ENCODE measurements at places on chromosomes 13 and 19.

DNA sequence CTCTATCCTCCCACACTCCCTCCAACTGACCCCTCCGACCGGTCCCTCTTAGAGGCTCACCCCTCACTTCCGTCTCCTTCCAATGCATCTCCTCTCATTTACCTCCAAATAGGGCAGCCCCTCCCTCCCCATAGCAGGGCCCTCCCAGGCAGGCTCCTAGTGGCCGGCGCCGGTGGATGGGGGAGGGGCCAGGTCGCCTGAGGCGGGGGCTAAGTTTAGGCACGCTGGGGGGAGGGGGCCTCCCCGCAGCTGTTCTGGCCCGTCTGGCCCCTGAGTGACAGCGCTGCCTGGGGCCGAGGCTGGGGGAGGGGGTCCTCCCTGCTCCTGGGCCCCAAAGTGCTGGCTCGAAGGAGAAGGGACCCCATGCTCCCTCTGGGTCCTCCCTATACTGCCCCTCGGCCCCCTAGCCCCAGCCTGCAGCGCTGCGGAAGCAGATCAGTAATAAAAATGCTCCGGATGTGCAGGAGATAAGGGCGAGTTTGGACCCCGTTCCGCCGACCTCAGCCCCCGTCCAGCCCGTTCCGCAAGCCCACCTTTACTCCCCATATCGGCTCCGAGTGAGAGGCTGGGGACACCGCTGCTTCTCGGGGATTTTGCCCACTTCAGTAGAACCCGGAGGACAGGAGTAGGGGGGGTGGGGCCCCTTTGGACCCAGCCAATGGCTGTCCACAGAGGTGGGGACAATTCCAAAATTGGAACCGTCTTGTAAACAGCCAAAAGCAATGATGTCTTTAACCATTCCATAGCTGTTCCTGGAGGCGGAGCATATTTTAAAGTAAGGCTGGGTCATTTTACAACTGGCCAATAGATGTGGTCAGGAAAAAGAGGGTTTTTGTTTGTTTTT, 4.0 kb downstream of the RTN2 start:
- DNase-seq = peak; percentile 39

- DNase-seq = no peak
These were observed 3.8 kb downstream of the TARM1 start for GRCh38 chr19:54077334-54077733.

GRCh38 chr13:98827449-98827848, 75.0 kb upstream of the SLC15A1 start:
- no peak for DNase-seq

DNA sequence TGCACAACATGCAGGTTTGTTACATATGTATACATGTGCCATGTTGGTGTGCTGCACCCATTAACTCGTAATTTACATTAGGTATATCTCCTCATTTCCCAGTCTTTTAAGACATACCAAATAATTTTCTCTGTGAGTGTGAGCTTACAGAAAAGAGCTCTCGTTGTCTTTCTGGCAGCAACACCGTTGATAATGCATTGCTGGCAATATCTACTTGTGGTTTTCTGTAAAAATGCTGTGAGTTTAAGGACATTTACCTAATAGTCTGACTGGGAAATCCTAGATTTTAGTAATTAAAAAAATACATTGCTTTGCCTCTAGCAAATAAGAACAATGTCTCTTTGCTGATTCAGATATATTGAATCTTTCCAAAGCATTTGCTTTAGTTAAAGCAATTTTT, 8.4 kb downstream of the IGFL3 start:
- DNase-seq = no peak

DNA sequence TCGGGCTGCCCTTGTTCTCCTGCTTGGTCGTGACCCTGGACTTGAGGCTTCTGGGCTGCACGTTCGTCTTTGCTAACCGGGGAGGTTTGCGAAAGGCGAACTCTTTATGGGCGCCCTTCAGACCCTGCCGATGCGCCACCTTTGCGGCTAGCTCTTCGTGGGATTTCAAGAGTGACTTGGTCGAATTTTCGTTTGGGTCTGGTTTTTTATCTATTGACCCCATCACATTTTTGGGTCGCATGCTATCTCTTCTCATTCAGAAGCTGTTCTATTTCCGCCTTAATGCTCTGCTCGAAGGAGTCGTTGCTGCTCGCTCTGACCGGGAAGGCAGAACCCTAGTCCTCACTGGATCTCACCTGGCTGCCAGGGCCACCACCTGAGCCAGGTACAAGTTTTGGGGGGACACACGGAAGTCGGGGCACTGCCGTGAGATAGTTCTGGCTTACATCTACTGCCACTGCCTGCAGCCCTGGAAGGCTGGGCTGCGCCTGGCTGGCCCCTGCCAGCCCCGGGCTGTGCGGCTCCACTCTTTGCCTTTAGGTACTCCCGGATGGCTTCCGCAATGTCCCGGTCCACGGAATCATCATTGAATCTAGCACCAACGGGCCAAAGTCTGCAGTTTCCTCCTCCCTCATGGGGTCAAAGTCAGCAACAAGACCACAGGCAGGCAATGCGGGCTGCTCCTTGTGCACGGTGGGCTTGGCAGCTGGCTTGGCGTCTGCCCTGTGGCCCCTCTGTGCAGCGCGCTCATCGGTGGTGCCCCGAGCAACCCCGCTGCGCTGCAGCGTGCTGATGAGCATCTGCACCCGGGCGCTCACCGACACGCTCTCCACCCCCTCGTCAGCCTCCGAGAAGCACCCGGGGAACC, 16.2 kb downstream of the RB1 start:
- no peak for DNase-seq

DNA sequence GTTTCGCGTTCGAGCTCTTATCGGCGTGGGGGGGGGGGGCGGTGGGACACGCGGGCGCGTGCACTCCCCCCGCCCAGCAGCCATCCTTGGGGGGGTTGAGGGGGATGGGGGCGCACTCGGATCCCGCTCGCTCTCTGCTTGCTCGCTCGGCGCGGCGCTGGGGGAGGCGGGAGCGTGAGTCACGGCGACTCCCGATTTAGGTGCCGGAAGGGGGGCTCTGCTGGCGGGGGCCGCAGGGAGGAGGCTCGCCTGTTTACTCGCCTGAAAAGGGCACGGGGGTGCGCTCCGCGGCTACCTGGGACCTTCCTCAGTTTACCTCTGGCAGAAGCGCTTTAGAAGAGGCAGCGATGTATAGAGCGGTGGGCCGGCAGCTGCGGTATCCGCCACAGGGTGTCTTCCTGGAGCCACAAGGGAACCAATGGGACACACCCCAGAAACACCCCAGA, 1.1 kb upstream of the PDE4A start:
- no peak for DNase-seq

DNA sequence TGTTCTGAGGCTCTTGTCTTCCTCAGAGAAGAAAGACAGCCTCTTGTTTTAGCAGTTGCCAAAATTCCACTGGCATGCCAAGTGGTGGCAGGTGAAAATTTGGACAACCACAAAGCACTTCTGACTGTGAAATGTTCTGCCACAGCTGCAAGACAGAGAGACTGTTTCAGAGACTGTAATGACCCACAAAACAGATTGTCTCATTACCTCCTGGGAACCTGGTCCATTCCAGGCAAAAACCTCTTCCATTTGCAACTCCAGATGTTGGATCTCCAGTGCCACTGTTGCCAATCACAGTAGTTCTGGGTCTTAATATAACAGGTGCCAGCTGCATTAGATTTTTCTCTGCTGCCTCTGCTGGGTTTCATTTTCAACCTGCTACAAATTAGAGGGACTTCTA, 911.5 kb downstream of the UQCRFS1 start:
- no peak for DNase-seq

DNA sequence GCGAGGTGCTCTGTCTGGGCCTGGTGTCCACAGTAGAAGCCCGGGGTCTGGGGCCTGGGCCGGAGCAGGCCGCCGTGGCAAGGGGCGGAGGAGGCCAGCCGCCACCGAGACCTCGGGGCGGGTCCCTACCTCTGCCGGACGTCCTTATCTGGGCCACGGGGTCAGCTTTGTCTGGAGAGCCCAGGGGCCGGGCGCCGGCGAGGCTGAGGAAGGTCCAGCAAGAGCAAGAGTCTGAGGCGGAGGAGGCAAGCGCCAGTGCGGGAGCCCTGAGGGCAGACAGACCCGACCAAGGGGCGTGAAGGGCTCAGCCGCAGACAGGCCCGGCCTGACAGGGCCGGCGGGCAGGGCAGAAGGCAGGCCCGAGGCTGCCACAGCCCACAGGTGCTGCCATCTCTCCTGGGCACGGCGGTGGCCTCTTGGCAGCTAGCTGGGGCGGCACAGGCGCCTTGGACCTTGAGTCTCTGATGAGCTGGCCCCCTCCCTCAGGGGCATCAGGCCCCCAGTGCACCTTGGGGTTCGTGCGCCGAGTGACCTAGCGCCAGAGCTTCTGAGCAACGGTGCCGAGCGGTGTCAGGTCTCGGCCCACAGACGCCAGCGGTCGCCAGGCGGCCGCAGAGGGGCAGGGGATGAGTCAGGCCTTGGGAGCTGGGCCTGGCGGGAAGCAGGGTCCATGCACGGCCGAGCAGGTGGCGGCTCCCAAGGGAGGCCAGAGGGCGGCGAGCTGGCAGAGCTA, 19.1 kb upstream of the AKAP8 start:
- no peak for DNase-seq

DNA sequence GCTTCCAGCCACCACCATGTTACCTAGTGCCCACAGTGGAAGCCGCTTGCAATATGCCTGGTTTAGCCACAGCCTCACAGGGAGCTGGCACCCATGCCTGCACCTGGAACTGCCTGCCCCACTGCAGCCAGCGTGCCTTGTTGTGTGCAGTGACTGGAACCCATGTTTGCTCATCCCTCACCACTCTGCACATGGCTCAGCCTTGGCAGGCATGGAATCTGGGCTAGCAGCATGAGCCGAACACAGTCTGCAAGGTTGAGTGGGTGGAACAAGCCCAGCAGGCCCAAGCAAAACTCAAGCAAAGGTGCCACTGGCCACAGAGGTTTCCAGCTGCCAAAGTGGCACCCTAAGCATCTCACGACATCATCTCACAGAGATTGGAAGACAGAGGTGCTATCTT, 269.5 kb downstream of the PCDH20 start:
- no peak for DNase-seq

DNA sequence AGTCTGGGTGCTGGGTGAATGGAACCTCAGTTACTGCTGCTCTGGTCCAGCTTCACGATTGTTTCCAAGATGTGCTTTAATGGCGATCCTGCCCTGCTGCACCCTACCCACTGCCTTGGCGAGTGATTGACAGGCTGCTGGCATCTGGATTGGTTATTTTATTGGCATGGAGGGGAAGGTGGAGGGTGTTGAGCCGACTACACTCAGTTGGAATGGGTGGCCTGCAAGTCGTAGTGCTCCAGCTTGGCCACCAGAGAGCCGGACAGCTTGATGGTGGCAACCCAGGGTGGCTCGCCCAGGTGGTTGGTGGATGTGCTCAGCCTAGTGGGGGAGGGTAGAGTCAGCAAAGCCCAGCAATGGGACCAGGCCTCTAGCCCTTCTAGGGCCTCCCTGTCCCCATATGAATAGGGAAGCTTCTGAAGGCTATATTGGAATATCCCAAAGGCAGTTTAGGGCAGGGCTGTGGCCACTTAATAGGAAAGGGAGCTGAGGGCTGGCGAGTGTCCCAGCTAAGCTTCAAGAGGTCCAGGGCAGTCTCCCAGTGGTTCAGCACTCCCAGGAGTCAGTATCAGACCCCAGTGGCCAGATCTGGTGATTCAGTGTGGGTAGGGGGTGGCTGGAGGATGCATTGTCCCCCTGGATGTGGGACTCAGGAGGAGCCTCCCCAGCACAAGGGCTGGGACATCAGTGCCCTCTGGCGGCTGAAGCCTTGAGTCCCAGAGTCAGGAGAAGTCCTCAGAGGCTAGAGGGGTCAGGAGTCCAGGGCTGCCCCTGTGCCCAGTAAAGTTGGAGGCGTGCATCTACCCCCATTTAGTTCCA, 3.4 kb downstream of the GGN start:
- no peak for DNase-seq
